ENCODE measurements at places on chromosomes 5 and 9. TPM values are rescaled to one million over a fixed set of nuclear protein-coding genes. Genes with fewer than 3 reads are reported as not detected.

OGN gene
- total RNA-seq, result 13.9 TPM

TAF1L gene
- total RNA-seq, result not detected

BRINP1 gene
- 0.10 TPM for total RNA-seq

DNA sequence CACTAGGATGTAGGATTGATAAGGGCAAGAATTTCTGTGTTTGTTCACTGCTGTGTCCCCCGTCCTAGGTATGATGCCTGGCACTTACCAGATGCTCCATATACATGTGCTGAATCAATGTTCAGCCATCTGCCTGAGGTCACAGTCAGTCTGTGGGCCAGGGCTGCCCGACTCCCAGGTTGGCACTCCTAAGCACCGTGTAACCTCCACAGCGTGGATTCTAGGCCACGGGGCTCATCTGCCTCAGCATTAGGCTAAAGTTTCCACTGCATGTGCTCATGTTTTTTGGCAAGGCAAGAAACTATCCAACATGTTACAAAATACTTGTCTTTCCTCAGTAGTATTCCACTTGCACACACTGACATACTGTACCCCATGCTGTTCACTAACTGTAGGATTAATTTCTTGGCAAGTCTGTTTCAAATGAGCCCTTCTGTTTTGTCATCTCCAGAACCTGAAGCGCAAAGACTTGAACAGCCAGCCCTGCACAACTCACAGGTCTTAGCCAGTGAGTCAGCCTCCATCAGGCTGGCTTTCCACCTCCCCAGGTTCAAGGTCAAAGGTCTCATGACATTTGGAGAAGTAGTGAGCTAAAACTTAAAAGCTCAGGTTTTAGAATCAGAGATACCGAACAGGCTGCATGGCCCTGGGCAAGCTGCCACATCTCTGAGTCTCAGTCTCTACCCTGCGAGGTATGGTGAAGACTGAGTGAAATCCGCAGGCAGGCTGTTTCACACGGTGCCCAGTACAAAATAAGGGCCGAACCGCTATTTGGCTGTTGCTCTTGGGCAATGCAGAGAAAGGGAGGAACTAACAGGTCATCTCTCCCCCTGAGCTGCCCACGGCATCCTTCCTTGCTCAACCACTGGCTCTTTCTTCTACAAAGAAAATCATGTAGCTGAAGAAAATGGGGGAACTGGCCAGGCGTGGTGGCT is 7.2 kb downstream of the TOR1A start:
- H3K4me1 ChIP-seq, result peaks cover 4% of the 10 kb centered on the region
- no peak overlapping the region for H3K4me3 ChIP-seq
- H3K27ac ChIP-seq, result no peak overlapping the region
- no peaks in the 10 kb centered on the region for H3K27me3 ChIP-seq
- no peaks in the 10 kb centered on the region for H3K36me3 ChIP-seq

DNA sequence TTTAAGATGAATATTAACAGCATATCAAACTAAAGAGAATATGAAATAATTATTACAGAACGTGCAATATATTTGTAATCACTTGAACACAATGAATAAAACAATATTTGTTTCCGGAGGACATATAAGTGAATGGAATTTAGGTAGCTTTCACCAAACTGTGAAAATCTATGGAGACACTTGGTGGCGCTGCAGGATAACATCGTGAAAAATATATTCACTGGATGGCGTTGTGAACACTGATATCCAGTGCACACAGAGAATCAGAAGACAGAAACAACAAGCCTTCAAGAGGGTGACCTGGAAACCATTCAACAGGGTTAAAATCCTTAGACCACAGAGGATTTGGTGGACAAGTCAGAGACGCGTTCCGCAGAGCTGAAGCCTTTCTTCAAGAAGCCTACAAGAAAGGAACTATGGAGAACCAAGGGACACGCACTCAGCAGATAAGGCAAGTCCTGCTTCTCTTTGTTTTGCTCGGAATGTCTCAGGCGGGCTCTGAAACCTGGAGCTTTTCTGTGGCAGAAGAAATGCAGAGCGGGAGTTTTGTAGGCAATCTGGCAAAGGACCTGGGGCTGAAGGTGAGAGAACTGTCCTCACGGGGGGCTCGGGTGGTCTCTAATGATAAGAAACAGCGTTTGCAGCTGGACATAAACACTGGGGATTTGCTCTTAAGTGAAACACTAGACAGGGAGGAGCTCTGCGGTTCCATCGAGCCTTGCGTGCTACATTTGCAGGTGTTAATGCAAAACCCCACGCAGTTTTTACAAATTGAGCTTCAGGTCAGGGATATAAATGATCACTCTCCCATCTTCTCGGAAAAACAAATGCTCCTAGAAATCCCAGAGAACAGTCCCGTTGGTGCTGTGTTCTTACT is at the start of gene PCDHB11:
PCDHB11 (plus strand) TSS at position 269 of the 877 bp plus-strand sequence; CDS start at position 417, 148 bp downstream.
- no peaks in the 10 kb centered on the region for H3K27me3 ChIP-seq
- H3K4me1 ChIP-seq, result no peaks in the 10 kb centered on the region
- no peak within 1 kb of the TSS for H3K4me3 ChIP-seq
- DNase-seq, result no peak
- no peaks in the 10 kb centered on the region for H3K36me3 ChIP-seq
- no peak within 1 kb of the TSS for H3K27ac ChIP-seq

Measured in colonic mucosa (tissue), 4 donors.